Activated CD4-positive, alpha-beta T cell treated with anti-CD3 and anti-CD28 coated beads for 48 hours (primary cell): ENCODE measurements at places on chromosomes 1 and 21.

GRCh38 chr1:221562542-221563475 is 179.1 kb downstream of the DUSP10 start:
- no peak for DNase-seq

GRCh38 chr1:161954466-161954865 is 69.2 kb downstream of the OLFML2B start:
- DNase-seq = no peak

- no peak for DNase-seq
Observed at GRCh38 chr1:9900142-9901043, 9.7 kb downstream of the CTNNBIP1 start.

DNA sequence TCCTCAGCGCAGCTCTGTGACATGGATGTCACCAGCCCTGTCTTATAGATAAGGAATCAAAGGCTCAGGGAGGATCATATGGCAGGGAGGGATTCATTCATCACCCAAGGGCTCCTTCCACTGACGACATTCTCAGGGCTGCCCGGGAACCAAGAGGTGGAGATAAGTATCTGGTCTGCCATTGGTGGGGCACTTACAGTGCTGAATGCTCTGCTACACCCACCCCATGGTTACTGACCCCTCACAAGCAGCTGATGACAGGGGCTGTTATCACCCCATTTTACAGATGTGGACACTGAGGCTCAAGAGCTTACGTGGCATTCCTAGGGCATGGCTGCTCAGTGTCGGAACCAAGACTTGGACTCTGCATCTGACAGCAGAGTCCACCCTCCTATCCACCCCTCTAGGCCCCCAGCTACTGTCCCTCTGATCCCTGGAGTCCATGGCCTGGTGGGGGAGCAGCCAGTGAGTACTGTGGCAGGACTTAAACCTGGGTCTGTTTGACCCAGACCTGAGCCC is 155.1 kb downstream of the PTPRU start:
- no peak for DNase-seq

- peak; percentile 54 for DNase-seq
Observed at GRCh38 chr1:96722161-96722922, 758 bp downstream of the PTBP2 start.

GRCh38 chr1:207867136-207868109 is 43.5 kb downstream of the CD34 start:
- peak; percentile 43 for DNase-seq

DNA sequence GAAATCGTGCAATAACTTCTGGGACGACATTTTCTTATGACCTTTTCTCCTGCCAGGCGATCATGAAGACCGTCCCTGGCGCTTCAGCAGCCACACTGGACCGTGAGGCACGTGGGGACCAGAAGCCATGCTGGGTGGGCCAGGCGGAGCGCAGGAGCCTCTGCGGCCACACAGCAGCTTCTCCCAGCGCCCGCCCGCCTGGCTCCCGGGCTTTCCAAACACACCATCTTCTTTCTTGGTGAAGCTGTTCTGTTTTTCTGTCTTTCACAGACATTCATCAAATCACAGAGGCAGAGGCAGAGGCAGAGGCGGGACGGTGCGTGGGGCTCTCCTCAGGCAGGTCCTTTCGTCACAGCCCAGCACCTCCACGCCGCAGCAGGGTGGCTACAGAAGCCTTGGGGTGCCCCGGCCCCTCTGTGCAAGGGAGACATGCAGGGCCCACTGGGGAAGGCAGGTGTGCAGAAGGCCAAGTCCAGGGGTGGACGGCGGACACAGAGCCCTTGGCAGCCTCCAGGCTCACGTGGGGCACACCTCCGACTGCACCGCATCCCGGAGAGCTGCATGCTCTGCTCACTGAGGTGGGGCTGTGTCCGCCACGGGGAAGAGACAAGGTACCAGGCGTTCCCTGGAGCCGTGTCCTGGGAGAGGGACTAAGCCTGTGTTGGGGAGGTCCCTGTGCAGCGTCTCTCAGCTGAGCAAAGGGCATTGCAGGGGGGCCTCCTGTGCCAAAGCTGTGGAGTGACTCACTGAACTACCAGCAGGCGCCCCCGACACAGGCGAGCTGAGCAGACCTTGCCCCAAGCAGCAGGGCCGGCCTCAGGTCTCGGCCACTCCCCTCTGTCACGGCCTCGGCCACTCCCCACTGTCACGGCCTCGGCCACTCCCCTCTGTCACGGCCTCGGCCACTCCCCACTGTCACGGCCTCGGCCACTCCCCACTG is 2.6 kb upstream of the TMEM240 start:
- DNase-seq = peak; percentile 17
